ENCODE measurements at places on chromosomes 2 and 18. TPM values are rescaled to one million over a fixed set of nuclear protein-coding genes. Genes with fewer than 3 reads are reported as not detected.

Gene LYG2
- total RNA-seq = not detected

Gene LIPG
- total RNA-seq = 0.28 TPM

- peak; percentile 75 for DNase-seq
Measured at GRCh38 chr2:20071397-20072383, 20.3 kb upstream of the LAPTM4A start.

DNA sequence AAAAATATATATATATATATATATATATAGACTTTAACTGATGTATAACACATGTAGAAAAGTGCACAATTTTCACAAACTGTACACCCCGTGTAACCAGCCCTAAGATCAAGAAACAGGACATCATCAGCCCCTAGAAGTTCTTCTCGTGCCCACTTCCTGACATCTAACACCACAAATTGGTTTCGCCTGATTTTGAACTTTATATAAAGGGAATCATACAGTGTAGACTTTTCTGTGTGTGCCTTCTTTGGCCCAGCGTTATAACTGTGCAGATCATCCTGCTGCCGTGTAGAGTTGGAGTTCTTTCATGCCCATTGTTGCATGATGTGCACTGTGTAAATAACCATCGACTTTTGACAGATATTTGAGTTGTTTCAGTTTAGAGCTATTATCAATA, 41.0 kb downstream of the SMAD7 start:
- no peak for DNase-seq

All from heart right ventricle (tissue), 16 donors.